ENCODE measurements at places on chromosomes 6 and 20.
A peak's percentile ranks its signal among the peaks of the same experiment; 100 is the strongest.

GRCh38 chr20:10093087-10093591 is 58.4 kb downstream of the ANKEF1 start:
- no peak for DNase-seq

GRCh38 chr6:31495580-31495979 is 2.4 kb upstream of the MICB start:
- no peak for DNase-seq

- DNase-seq, result peak; percentile 27
These were observed 45.2 kb downstream of the THEMIS start for GRCh38 chr6:127855542-127856159.

- peak; percentile 54 for DNase-seq
These were observed at the start of gene MANEA for GRCh38 chr6:95577304-95578105. TSS of gene MANEA (plus strand) at chr6:95577535. CDS start at chr6:95586440, 8,905 bp downstream.

GRCh38 chr6:36912030-36912454 is 26.3 kb downstream of the C6orf89 start:
- no peak for DNase-seq

DNA sequence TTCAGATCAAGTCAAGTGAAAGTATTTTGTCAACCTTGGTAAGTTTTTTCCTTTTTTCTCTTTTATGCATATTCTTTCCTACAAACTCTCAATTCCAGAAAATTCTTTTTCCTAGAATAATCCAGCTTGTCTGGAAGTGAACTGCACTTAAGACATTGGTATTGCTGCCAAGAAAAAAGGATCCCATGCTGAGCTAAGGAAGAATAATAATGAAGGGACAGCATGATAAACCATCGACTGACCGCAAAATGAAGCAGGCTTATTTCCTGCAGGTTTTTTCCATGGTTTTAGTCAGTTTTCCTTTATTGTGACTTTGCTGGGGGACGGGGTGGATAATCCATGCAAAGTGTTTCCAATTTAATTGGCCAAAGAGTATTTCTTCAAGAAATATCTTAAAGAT is 857.6 kb upstream of the SLC35B3 start:
- DNase-seq, result no peak

GRCh38 chr6:104885518-104886043 is 25.9 kb upstream of the HACE1 start:
- DNase-seq, result no peak

DNA sequence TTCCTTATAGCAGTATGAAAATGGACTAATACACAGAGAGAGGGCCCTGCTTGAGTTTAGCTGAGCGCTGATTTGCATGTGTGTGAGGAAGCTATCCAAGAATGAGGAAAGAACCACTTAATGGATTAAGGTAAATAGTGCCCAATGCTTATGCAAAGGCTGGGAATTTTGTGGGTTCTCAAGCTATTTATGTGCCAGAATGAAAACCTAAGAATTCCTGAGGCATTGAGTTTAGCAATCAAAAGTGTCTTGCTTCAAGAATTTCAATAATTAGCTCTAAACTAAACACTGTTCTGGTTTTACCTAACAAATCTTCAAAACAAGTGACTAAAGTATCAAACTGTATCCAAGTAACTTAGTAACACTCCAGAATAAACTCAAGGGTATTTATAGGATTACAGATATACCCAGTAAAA is 7.0 kb upstream of the OR14J1 start:
- DNase-seq, result no peak

DNA sequence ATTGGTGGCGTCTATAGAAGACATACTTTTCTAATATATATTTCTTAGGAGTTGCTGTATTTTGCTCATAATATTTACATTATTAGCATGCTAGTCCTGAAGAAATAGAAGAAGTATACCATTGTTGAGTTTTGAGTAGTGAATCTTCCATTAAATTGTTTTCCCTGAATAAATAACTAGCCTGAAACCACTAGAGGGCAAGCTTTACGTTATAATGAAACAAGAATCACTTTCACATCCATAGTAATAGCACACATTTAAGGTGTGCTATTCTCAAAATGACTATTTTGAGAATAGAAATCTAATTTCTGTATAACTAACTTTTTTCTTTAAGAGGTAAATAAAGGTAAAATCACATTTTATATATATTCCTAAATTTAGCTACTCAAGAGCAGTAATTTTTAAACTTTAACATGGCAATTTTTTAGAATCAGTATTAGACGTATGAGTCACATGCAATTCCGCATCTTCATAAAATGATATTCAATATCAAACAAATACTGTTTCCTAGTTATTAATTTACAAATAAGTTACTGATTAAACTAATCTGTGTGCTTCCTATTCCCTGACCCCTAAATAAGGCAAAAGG is 213.2 kb upstream of the MANEA start:
- DNase-seq, result no peak
